A549 treated with Hydrocortisone at 1 μM for 4 hours (cell line): ENCODE measurements at places on chromosomes 7 and 10. TPM values are rescaled to one million over a fixed set of nuclear protein-coding genes. Genes with fewer than 3 reads are reported as not detected.

Gene CHN2
- total RNA-seq: 0.07 to 0.56 TPM (median 0.14 TPM) in 5 replicates

Gene MNX1
- 4.1 to 4.8 TPM (median 4.6 TPM) in 5 replicates for total RNA-seq

Gene PALD1
- 5.1 to 7.0 TPM (median 6.9 TPM) in 5 replicates for total RNA-seq

Gene EGR2
- 0.21 to 0.52 TPM (median 0.28 TPM) in 5 replicates for total RNA-seq

Gene CUZD1
- total RNA-seq: 1.3 to 1.4 TPM (median 1.3 TPM) in 5 replicates

Gene FAM25A
- total RNA-seq: 0.50 to 0.52 TPM in 2 of 5 replicates, not detected in the others

Gene NKX2-3
- total RNA-seq: 0.05 TPM in 1 of 5 replicates, not detected in the others

Gene RAMP3
- not detected in 5 replicates for total RNA-seq

Gene CCM2
- 39.8 to 53.1 TPM (median 45.7 TPM) in 5 replicates for total RNA-seq

Gene RASA4B
- 1.2 to 2.1 TPM (median 1.6 TPM) in 5 replicates for total RNA-seq

Gene HOXA10
- 5.4 to 7.8 TPM (median 6.3 TPM) in 5 replicates for total RNA-seq

Gene VAX1
- 1.3 to 1.6 TPM (median 1.5 TPM) in 5 replicates for total RNA-seq

Gene FAM241B
- total RNA-seq: 15.6 to 19.4 TPM (median 16.9 TPM) in 5 replicates

Gene MMRN2
- total RNA-seq: 1.0 to 1.2 TPM (median 1.1 TPM) in 5 replicates

Gene LRIT1
- not detected in 5 replicates for total RNA-seq
